ENCODE measurements at places on chromosomes 6 and 20. TPM values are rescaled to one million over a fixed set of nuclear protein-coding genes. Genes with fewer than 3 reads are reported as not detected.

- DNase-seq: peak; percentile 87
Measured at GRCh38 chr6:108560463-108561308, at the start of gene FOXO3. Gene FOXO3, plus strand, starts transcription at chr6:108560917. Its CDS starts 292 bp downstream, at chr6:108561209.

GRCh38 chr6:38799529-38800184 is 84.5 kb downstream of the DNAH8 start:
- no peak for DNase-seq

DNA sequence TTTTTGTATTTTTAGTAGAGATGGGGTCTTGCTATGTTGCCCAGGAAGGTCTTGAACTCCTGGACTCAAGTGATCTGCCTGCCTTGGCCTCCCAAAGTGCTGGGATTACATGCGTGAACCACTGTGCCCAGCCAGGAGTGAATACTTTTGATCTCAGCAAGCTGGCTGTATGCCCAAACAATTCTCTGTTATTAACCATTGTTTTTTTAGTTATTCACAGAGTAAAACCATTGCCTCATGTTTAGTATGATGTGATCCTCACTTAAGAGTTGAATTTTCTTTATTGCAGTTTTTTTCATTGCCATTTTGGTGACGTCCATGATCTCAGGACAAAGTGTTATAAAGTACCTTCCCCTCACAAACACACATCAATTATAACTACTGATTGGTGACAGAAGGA is 14.8 kb downstream of the C6orf141 start:
- DNase-seq: no peak

GRCh38 chr6:106927531-106928398 is 46.8 kb downstream of the CD24 start:
- peak; percentile 68 for DNase-seq

DNA sequence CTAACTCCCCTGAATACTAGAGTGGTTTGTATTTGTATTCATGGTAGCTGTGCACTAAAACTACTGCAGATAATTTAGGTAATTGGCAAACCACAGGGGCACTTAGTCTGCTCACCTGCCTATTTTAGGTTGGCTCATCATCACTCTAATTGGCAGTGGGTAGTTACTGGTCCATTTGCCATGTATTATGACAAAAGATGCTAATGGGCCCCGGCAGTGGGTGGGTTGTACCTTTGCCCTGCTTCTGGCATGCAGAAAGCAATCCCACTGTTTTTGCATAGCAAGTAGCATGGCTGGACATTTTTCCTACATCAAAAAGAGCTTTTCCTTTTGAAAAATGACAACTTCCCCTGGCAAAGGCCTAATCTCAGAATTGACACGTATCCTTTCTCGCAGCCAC is 741.4 kb upstream of the MAP3K7 start:
- DNase-seq: no peak

DNA sequence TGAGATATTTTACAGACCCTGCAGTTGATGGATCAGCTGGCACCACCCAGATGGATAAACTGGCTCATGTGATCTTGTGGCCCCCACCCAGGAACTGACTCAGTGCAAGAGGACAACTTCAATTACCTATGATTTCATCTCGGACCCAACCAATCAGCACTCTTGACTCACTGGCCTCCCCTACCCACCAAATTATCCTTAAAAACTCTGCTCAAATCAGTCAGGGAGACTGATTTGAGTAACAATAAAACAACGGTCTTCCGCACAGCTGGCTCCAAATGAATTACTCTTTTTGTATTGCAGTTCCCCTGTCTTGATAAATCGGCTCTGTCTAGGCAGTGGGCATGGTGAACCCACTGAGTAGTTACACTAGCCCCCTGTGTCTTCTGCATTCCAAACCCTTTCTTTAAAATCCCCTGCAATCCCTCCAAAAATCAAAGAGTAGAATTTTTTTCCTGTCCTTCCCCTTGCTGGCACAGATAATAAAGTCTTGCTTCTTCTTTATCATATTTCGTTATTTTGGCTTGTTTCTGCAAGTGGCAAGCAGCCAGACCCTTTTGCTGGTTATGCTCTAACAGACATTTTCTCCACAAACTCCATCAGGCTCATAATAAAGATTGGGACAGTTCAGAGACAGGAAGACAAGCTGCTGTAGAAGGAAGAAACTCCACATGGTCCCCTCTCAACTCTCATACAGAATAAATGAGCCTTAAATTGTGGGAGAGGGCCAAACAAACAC is 48.3 kb downstream of the OR2B6 start:
- DNase-seq: no peak

DNA sequence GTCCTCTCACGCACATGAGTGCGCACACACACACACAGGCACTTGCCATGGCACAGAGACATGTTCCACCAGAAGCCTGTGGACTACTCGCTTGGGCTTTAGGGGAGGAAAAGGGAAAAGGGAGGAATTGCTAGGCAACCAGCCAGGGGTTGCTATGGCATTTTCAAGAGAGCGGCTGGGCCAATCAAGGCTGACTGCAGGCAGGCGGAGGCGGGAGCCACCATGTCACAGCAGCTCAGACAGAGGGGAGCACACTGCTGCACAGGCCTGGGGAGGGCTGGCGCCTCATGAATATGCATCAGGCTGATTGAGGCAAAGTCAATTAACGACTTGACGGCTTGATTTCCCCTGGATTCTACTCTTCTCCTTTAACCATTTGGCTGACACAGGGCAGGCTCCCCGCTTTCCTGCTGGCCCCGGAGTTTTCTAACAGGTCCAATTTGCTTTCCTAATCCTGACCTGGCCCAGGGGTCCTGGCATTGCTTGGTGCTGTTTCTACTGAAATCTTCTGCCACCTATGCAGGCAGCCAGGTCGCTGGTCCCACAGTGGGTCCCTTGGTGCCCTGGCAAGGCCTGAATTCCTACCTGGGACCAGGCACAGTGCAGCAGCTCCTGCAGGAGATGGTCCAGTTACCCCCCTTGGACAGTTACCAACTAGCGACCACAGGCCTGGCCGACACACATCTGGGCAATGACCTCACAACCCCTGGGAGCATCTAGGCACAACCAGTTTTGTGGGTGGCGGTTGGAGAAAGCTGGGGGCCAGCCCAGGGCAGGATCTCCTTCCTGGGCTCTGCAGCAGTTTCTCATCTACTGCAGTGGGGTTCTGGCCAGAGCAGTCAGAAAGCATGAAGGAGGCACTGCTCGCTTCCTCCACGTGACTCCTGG is 52.1 kb downstream of the YTHDF1 start:
- DNase-seq: no peak

- no peak for DNase-seq
Measured at GRCh38 chr6:32703347-32703746, 36.9 kb upstream of the HLA-DQB1 start.

DNA sequence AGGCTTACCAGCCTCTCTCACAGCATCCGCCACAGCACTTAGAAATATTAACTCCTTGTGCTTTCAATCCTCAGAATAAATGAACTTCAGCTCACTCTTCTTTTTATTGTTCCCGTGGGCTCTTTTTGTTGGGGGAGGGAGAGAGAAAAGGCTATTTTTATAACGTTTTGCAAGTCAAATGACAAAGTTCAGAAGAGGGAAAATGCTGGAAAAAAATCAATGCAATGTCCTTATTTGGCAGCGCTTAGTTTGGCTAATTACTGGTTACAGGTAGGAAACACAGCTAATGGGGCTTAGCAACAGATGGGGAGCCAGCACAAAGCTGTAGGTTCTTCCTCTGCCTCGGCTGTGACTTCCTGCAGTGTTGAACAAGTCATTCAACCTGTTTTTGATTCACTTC is 1067.0 kb upstream of the MAP3K7 start:
- DNase-seq: no peak

GRCh38 chr6:6105472-6106036 is 98.8 kb upstream of the NRN1 start:
- DNase-seq: no peak

GRCh38 chr6:62371453-62372210 is 85.6 kb upstream of the KHDRBS2 start:
- DNase-seq: no peak

GRCh38 chr6:79070206-79070825 is 7.7 kb downstream of the PHIP start:
- DNase-seq: no peak

DNA sequence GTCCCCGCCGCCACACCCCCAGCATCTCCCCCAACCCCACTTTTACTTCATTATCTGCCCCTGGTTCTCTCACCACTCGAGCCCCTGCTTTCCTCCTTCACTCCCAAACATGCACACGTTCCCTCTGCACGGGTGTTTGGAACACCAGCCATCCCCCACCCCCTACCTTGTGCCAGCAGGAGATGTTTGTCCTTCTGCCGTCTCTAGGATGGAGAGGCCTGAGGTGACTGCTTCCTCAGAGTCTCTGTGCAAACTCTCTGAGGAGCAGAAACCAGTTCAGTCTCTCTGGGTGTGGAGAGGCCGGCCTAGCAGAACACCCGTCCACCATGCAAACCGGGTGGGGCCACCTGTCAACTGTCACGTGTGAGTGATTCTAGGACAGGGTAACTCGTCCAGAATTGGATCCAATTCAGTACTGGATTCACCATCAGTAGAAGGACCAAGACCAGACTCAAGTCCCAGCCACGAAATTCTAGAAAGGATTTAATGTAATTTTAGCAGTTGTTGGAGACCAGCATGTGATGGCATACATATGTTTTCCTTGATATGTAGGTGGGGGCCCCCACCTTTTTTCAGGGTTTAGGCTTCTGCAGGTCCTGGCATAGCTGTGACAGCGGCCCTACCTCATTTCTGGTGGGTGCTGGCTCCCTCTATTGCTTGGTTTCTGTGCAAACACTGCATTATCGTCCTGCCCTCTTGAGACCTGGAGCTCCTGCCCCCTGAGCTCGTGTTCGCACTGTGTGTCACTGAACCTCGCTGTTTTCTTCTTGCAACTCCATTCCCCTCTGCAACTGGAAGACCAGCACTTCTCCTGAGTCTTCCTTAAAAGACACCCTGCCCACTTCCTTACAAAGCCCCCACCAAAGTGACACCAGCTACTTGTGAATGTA is at the start of gene RAET1E:
RAET1E (minus strand) TSS at position 259 of the 890 bp plus-strand sequence. CDS start 7,212 bp downstream, outside the sequence.
- DNase-seq: no peak

The FAM217A gene
- total RNA-seq: 0.13 TPM

The MUC21 gene
- not detected for total RNA-seq

Data from progenitor cell of endocrine pancreas (in vitro differentiated cells).